ENCODE measurements at places on chromosomes 7 and 10. TPM values are rescaled to one million over a fixed set of nuclear protein-coding genes. Genes with fewer than 3 reads are reported as not detected.
A peak's percentile ranks its signal among the peaks of the same experiment; 100 is the strongest.

DNA sequence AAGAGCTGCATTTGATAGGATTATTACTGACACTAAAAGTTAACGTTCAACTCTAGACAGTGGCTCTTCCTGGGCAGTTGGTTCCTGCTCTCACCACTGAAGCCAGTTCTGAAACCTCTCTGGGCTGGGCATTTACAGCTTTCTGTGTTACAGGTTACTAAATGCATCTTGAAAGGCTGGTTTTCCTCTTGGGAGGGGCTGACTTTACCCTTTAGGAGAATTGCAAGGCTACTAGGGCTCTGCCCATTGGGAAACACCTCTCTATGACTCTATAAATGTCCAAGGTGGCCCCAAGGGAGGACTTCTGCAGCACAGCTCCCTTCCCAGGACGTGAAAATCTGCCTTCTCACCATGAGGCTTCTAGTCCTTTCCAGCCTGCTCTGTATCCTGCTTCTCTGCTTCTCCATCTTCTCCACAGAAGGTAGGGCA lies at the start of gene GPR15LG:
GPR15LG (plus strand) TSS at position 301 of the 429 bp plus-strand sequence; CDS start at position 352, 51 bp downstream.
- no peak within 1 kb of the TSS for H3K4me3 ChIP-seq
- peak; percentile 21 for DNase-seq
- no peaks in the 10 kb centered on the region for H3K27me3 ChIP-seq
- no peaks in the 10 kb centered on the region for H3K36me3 ChIP-seq
- H3K4me1 ChIP-seq = no peaks in the 10 kb centered on the region

Gene SFMBT2
- 3.3 TPM for total RNA-seq

Gene ZNF239
- 7.5 TPM for total RNA-seq

DNA sequence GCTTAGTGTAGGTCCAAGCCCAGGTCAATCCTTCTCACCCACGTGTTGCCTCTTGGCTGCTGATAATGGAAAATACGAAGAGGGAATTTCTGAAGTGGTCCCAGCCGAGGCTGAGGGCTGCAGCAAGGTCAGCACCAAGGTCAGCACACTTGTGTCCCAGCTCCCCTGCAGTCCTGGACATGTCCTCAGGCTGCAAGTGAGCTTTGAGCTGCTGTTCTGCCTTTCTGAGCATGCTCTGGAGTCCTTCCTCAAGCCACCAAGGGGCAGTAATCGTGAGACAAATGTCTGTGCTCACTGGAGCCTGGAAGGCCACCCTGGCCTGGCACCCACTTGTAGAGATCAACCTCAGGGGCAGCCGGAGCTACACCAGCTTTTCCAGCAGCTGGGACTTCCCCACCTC lies 28.3 kb downstream of the DRGX start:
- H3K36me3 ChIP-seq = no peaks in the 10 kb centered on the region
- no peak overlapping the region for H3K4me3 ChIP-seq
- no peaks in the 10 kb centered on the region for H3K27me3 ChIP-seq

GRCh38 chr7:47093320-47094234 lies 488.3 kb downstream of the TNS3 start:
- no peak overlapping the region for H3K27ac ChIP-seq
- no peaks in the 10 kb centered on the region for H3K36me3 ChIP-seq
- no peaks in the 10 kb centered on the region for H3K4me1 ChIP-seq
- H3K4me3 ChIP-seq = no peak overlapping the region
- H3K27me3 ChIP-seq = peaks cover 8% of the 10 kb centered on the region

- H3K27ac ChIP-seq = no peak overlapping the region
- H3K4me3 ChIP-seq = no peak overlapping the region
- H3K36me3 ChIP-seq = no peaks in the 10 kb centered on the region
- DNase-seq = no peak
- no peaks in the 10 kb centered on the region for H3K4me1 ChIP-seq
Measured at GRCh38 chr7:12074889-12075288, 136.2 kb upstream of the TMEM106B start.
